ENCODE measurements at places on chromosomes 6 and 20.

DNA sequence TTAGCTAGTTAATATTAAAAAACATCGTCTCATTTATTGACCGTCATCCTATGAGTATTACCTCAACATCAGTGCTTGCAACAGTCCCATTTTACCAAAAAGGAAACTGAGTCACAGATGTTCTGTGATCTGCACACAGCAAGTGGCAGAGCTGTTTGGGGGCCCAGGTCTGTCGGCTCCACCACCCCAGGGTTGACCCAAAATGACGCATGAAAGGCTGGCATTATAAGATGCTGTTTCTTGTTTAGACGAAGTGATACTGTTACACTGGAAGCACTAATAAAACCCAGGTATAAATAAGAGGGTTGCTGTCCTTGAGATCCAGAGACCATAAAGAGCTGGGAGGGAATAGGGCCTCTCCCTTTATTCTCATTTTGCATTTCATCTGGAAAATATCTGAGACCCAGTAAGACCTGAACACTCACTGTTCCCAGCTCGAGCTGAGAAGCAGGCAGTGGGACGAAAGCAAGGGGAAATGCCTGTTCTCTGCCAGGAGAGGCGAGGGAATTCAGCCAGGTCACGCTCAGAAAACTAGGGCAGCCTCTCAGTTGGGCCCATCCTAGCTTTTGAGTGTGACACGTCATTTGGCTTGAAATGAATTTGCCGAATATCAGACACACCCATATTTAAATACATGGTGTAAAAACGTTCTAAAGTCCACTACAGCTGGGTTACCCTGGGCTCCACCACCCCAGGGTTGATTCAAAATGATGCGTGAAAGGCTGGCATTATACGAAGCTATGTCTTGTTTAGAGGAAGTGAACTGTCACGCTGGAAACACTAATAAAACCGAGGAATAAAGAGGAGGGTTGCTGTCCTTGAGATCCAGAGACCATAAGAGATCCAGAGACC, 1.4 kb upstream of the MICAL1 start:
- DNase-seq = no peak

DNA sequence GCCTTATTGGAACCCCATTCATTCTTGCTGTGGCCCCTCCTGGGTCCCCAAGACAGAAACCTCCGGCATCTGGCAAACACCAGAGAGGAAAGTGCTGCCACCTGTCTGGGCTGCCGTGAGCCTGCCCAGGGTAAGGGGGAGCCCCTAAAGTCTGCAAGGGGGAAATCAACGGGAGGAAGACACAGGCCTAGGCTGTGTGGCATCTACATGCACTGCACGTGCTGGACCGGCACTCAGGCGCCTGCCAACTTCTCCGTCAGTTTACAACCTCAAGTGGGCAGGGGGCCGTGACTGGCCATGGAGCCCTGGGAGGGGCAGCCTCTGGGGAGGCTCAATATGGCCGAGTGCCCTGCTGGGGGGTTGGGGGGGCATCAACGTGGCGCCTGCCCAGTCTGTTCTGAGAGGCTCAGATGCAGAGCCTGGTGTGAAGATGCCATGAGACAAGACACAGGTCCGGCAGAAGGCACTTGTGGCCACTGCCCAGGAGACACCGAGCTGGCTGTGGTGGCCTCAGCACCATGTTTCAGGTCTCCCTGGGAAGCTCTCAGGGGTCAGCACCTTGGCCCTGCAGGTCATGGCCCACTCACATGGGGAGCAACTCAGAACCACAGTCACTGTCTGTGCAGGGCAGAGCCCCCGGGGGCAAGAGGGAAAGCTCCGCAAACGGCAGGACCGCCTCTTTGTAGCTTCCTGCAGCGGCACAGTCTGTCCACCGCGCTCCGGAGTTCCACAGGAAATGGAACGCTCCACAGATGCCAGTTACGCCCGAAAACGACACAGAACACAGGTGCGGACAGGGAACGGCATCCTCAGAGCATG, 8.4 kb downstream of the UCKL1 start:
- DNase-seq = no peak

DNA sequence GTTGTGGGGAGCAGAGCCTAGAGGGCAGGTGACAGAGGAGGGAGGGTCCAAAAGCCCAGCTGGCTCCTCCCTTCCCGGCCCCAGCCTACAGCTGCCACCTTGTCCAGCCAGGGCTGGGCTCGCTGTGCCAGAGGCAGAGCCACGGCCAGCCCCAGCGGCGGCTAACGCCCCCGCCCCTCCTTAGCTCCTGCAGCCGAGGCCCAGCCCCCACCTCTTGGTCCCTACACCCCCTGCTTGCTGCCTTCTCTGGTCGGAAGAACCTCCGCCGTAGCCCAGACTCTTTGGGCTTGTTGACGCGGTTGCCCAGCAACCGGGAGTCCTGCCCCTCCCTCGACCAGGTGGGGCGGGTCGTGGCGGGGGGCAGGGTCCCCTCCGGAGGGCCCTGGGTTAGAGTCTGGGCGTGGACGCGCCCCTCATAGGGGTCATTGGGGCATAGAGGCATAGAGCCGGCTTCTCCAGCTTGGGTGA, 521 bp upstream of the LKAAEAR1 start:
- DNase-seq = no peak

GRCh38 chr6:54217018-54217417, 91.2 kb upstream of the TINAG start:
- no peak for DNase-seq

GRCh38 chr6:73579389-73579788, 58.6 kb upstream of the EEF1A1 start:
- DNase-seq = no peak

GRCh38 chr20:57464642-57465211, 60.2 kb downstream of the CTCFL start:
- DNase-seq = no peak

- no peak for DNase-seq
These were observed 118.8 kb downstream of the TINAG start for GRCh38 chr6:54426995-54427394.

GRCh38 chr6:45488889-45489288, 111.2 kb upstream of the SUPT3H start:
- no peak for DNase-seq

GRCh38 chr6:156589281-156589680, 187.9 kb upstream of the ARID1B start:
- no peak for DNase-seq

DNA sequence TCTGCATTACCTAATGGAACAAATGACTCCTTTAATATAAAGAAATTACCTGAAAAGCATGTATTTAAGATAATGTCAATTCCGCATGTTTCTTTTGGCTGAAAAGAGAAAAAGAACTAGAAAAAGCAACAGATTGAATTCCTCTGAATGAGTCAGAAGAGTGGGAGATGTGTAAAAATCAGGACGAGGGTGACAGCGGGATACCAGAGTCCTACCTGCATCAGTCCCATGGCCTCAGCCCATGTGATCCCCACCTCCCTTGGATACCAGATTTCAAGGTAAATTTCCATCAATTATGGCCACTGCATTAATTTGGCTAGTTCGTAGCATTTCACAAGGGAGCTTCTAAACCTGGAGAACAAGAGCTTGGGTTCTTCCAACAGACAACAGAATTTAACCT, 10.0 kb upstream of the MOXD1 start:
- no peak for DNase-seq

GRCh38 chr6:802701-803100, 109.8 kb upstream of the EXOC2 start:
- DNase-seq = no peak

GRCh38 chr6:148068437-148069061, 274.1 kb upstream of the SASH1 start:
- no peak for DNase-seq

GRCh38 chr20:50540620-50541605, 30.7 kb downstream of the PTPN1 start:
- DNase-seq = no peak

DNA sequence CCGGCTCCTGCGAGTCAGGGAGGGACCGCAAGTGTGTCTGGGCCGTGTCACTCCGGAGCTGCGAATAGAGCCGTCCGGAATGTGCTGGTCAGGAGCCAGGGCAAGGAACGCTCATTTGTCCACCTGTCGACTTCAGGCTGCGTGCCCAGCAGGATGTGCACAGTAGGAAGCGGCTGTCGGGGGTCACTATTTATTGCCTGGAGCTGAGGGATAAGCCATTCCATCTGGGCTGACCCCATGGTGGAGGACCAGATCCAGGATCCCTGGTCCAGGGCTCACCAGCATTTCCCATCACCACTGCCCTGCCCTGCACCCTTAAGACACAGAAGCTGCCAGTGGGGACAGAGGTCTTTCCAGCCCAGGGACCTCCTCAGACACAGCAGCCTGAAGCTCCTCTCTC, 14.7 kb downstream of the NTSR1 start:
- no peak for DNase-seq

GRCh38 chr6:9062596-9062995, 627.3 kb upstream of the SLC35B3 start:
- DNase-seq = no peak

DNA sequence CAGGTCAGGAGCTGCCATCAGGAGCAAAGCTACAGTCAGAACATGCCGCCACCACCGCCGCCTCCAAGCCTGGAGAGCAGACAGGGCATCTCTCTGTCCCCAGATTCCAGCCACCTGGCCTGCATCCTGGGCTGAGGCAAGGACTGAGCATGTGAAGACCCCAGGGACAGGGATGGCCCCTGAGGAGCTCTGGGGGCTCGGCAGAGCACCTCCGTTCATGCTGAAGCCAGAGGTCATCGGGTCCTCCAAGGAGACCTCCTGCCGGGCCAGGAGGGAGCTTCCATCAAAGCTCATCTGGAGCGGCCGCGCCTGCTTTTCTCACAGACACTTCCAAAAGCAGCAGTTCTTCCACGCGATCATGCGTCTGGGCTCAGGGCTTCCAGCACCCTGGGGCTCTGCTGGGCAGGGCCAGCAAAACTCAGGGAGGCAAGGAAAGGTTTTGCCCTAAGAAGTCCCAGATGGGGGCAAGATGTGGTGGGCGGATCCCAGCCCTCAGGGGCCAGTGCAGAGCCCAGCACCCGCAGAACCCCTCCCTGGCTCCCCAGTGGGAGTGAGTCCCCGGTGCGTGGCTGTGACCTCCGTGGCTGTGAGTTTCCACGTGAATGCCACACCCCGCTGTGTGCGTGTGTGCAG, 138.4 kb downstream of the TAF4 start:
- DNase-seq = no peak

- DNase-seq = no peak
These were observed 69.9 kb downstream of the SYCP2L start for GRCh38 chr6:10956776-10957175.

GRCh38 chr6:152642578-152643375, 5.6 kb upstream of the SYNE1 start:
- DNase-seq = no peak

GRCh38 chr20:10976051-10976450, 302.3 kb upstream of the JAG1 start:
- no peak for DNase-seq

GRCh38 chr6:90764001-90764400, 177.1 kb upstream of the MAP3K7 start:
- no peak for DNase-seq

- DNase-seq = no peak
These were observed 250.8 kb downstream of the LAMA2 start for GRCh38 chr6:129133770-129134192.

DNA sequence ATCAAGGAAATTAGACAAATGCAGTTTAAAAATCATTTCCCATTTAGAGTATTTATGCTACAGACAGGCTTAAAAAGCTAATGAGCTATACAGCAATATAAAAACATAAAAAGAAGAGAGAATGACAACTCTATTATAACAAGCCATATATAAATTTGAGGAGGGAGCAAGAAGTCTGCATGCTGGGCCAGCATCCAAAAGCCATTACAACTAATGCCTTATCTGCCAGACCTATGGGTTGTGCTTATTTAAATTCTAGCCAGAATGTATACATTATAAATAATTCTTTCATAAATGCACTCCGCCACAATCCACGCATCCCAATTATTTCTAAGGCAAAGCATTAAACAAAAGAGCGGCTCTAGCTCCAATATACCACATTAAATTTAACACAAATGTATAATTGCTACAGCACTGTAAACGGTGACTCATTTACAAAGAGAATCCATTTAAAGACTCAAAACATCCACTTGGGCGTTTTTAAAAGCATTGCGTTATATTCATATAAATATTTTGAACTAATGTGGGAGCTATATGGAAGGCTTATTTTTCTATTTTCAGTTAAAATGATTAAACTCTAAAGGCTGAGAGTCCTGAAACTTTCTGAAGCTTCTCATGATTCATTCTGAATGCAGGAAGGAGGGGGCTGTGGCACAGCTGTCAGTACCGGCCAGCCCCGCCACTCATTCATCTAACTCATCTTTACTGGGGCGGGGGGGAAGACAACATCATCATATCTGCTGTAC, 37.7 kb upstream of the RAB22A start:
- DNase-seq = no peak

GRCh38 chr6:133277228-133277899, 36.2 kb downstream of the EYA4 start:
- DNase-seq = no peak

DNA sequence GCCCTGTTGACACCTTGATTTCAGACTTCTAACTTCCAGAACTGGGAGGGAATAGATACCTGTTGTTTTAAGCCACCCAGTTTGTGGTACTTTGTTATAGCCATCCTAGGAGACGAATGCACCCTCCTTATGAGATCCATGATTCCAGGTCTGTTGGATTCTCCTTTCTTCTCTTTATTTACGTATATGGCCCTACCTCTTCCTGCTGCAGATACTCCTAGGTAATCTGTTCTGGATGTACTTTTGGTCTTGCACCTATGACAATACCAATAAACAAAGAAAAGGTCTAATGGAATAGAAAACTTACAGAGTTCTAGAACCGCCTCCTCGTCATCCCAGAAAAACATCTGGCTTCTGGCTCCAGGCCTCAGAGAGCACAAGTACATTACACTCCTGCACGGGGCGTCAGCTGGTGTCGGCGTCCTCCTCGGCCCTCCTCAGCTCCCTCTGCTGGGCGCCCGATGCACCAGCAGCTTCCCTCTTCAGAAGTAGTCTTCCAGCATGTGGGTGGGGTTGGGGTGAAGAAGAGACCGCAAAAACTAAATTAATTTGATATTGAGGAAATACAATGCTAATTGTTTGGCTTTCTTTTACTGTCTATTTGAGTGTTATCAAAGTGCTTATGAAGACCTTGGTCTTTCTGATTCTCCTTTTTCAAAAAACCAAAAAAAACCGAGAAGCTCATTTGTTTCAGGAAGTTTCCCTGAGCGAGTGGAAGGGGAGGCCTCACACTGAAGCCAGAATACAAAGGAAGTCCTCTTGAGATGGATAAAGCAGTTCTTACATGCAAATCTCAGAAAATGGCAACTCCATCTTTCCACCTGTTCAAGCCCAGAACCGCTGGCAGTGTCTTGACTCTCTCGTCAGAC, 9.7 kb upstream of the ATXN1 start:
- peak; percentile 50 for DNase-seq

Data from stimulated activated CD8-positive, alpha-beta memory T cell treated with anti-CD3 and anti-CD28 coated beads, Interleukin-7, amount 100 ng/mL, for 1 hour (primary cell).